ENCODE measurements at places on chromosomes 4 and X. TPM values are rescaled to one million over a fixed set of nuclear protein-coding genes. Genes with fewer than 3 reads are reported as not detected.

DNA sequence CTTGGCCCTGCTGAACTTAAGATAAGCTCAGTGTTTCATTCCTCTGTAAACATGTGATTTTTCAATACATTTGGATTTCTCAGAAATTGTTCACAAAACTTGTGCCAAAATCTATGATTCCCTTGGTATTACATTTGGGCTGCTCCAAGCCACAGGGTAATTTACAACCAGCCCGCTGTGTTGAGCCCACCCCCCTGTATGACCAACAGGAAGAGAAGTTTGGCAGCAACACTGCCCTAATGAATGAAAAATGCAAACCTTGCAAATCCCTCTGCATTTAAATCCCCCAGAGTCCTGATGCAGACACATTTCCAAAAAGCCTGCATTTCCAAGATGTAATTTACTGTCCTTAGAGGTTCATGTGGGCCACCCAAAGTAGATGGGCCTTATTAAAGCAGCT lies 34.1 kb upstream of the GAB1 start:
- DNase-seq = no peak

GRCh38 chr4:1964971-1965370 lies 43.8 kb downstream of the NELFA start:
- no peak for DNase-seq

DNA sequence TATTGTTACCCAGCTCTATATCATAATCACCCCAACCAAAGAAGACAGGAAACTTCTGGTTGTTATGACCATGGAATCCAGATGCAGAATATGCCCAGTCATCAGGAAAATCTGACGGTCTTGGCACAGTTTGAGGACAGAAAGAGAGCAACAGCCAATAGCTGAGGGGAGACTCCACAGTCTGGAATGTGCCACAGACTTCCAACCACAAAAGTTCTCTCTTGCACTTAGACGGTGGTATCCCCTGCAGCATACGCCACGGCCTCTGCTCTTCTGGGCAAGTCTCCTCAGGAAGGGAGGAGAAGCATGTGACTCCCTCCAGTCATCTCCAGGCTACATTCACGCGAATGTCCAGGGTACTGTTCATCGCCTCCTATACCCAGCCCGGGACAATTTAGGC lies 18.4 kb downstream of the ZNF827 start:
- DNase-seq = no peak

- DNase-seq = no peak
These were observed 62.3 kb upstream of the ADAMTS3 start for GRCh38 chr4:72631296-72631695.

- DNase-seq = no peak
These were observed 6.0 kb upstream of the TEC start for GRCh38 chr4:48275686-48276085.

DNA sequence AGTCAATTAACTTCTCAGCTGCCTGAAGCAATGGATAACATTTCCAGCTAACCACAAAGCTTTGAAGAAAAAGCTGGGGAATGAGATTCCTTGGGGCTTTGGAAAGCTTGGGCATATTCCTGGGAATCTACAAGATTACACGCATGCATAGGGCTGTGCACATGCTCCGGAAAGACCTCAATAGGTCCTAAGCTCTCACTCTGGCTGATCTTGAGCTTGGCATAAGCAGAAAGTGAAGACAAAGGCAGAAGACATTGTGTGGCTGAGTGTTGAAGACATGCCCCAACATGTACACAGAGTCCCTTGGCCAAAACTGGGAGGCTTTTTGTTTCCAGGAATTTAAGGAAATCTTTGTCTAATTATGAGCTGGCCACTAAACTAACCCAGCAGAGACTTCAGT lies 31.2 kb downstream of the ATG4A start:
- DNase-seq = no peak

The ACSL4 gene
- 64.5 TPM for total RNA-seq
